ENCODE measurements at places on chromosomes 2 and 18.

DNA sequence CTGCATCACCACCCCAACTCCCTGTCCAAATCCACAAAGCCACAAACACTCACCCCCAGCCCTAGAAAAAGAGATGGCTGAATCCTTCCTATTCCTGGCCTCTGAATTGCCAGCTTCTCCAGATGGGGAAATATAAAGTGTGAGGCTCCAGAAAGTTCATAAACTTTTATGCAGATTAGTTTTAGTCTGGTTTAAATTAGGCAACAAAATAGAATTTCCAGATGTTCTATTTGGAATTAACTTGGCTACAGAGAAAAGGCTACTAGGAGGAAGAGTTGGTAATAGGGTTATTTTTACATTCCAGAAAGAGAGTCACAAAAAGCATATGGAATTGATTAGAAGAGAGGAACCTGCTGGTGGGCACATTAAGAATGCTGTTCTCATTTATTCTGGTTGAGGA lies 56.0 kb downstream of the EN1 start:
- no peak for DNase-seq

DNA sequence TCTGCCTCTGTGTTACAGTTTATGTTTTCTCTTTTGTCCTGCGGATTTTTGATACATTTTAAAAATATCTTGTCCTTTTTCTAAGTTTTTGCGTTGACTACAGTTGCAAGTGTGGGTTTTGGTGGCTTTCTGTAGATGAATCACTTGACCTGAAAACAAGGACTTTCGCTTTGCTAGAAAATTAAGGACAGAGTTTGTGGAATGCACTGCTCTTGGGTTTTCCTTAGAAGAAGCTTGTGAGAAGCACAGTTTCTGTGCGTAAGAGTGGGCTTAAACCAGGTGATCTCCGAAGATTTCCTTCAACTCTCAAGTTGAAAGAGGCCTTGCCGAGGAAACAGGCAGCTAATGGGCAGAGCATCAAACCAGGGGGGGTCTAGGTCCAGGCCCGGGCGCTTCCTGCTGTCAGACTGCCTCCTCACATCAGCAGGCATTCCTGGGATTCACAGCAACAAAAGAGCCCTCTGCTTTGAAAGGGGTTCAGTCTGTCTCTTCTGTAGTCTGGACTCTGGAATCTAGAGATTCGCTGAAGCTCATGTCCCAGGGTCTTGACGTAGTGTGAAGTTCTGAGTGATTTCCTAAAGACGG lies 17.3 kb downstream of the NCK2 start:
- DNase-seq: no peak

GRCh38 chr18:44954257-44954656 lies 273.6 kb downstream of the SETBP1 start:
- peak; percentile 13 for DNase-seq

DNA sequence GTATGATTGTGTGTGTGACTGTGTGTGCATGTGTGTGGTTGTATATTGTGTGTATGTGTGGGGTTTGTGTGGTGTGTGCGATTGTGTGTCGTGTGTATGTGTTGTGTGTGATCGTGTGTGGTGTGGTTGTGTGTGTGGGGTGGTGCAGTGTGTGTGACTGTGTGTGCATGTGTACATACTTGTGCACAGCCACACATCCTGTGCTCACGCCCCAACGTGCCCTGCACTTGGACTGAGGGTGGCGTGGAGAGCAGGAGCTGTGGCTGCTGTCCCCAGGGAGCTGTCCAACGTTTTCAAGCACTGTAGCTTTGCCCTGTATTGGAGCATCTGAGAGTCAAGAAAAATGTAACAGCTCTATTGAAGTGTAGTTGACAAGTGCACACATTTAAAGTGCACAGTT lies 243.2 kb upstream of the HDAC4 start:
- no peak for DNase-seq

DNA sequence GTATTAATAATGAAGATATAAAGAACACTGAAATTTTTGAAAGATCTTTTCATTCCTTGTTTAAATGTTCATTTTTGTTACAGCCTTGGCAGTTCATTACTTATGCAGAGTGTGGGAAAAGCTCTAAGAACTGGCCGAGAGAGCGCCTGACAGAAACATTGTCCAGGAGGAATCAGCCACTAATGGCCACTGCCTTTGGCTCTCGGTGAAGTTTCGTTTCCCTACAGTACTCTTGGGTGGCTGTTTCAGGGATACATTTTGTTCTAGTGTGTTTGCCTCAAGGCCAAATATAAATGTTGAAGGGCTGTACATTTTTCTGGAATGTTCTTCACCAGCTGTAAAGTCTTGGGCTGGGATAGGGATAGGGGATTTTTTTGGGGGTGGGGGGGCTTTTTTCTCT lies 10.7 kb downstream of the SPTBN1 start:
- DNase-seq: no peak

DNA sequence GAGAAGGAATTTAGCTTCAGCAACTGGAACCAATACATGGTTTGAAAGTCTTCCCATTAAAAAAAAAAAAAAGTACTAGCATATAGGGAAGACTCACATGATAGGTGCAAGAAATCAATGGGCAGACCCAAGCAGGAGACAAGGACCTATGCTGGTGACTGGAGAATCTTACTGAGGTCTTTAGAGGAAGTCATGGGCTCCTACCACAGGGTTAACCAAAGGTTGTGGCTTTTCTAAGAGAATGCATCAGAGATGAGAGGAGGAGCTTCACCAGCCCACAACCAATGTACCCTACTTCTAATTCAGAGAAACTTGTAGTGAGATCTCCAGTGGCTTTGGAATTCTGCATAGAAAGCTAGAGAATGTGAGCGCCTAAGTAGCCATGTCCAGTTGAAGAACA lies 207.4 kb downstream of the NCKAP5 start:
- DNase-seq: no peak

DNA sequence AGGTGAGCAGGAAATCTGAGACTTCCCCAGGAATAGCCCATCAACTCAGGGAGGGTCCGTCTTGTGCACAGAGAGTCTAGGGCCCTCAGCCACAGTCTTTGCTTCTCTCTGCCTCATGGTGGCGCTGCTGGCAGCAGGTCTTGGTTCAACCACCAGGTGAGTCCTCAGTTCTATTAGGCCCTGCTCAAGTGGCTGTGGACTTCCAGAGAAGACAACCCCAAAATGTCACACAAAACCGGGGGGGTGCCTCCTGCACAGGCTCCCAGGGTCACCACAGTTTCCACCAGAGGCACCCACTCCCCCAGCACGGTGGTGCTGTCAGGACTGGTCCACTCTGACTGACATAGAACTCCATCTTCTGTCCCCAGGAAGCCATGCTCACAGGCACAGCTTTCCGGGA lies 2.4 kb upstream of the CHRNG start:
- DNase-seq: no peak
